ENCODE measurements at places on chromosomes 4 and X. TPM values are rescaled to one million over a fixed set of nuclear protein-coding genes. Genes with fewer than 3 reads are reported as not detected.

DNA sequence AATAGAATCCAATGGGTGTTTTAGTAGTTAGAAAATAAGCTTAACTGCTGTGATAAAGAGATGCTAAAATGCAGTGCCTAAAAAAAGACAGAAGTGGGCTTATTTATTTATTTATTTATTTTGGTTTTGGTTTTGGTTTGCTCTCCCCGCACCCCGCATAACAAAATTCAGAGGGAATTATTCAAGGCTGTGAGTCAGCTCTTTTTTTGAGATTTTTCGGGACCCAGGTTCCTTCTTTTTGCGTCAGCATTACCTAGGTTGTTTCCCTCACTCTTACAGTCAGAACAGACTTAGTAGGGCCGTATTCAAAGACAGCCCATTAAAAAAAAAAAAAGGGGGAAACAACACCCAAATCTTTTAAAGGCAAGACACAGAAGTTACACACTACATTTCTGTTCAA is 1495.5 kb upstream of the ADGRL3 start:
- DNase-seq = peak; percentile 75

DNA sequence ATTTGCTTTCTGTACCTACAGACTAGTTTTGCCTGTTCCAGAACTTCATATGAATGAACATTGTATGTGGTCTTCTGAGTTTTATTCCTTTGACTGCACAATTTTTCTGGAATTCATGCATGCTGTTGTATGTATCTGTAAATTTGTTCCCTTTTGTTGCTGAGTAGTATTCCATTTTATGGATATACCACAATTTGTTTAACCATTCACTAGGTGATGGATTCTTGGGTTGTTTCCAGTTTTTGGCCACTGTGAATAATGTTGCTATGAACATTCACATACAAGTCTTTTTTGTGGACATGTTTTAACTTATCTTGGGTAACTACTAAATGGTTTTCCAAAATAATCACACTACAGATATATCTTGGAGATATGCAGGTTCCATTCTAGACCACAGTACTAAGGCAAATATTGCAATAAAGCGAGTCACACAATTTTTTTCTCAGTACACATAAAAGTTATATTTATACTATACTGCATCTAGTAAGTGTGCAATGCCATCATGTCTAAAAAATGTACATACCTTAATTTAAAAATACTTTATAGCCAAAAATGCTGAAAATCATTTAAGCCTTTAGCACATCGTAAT is 58.7 kb downstream of the TSPAN5 start:
- no peak for DNase-seq

TCEAL6 gene
- total RNA-seq = not detected

DNA sequence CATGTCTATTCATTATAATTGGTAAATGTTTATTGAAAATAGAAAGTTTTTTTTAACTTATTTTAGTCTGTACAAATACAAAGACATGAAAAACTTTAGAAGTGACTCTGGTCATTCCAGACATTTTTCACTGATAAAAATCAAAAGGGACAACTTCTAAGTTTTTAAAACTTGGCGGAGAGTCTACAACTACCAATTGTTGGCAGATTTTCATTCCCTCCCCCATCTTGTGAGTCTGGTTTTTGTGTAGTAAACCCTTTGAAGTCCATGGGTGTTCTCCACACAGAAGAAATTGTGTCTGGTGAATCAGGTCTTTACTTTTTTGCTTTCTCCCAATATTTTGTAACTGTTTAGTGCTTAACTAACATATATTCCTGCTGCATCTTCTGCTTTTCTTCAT is 336.5 kb downstream of the PDGFC start:
- no peak for DNase-seq

DNA sequence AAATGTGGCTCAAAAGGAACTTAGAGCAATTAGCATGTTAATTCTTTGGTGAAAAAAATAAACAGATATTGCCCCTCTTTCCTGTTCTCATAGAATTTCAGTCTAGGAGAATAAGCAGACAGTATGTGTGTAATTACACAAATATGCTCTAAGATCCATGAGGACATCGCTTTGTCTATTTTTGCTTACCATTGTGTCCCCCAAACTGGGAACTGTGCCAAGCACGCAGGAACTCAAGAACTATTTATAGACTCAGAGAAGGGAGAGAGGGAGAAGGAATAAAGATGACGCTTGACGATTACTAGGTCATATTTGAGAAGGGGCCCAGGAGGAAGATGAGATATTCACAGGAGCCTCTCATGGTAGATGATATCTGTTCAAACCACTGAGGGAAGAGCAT is 692.6 kb downstream of the RAB28 start:
- no peak for DNase-seq

DNA sequence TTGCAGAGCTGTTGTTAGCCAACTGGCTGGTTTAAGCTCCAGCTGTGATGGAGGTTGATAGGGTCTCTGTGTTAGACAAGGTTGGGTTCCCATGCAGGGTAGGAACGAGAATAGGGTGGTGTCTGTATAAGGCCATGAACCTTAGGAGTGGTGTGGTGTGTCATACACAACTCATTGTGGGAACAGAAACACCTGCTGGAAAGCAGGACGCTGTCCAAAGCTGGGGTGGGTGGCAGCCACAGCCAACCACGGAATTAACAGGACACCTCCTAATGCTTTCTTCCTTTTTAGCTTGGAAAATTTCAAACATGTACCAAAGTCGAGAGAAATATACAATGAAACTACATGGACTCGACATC is 94.4 kb downstream of the ARHGAP10 start:
- DNase-seq = no peak

DNA sequence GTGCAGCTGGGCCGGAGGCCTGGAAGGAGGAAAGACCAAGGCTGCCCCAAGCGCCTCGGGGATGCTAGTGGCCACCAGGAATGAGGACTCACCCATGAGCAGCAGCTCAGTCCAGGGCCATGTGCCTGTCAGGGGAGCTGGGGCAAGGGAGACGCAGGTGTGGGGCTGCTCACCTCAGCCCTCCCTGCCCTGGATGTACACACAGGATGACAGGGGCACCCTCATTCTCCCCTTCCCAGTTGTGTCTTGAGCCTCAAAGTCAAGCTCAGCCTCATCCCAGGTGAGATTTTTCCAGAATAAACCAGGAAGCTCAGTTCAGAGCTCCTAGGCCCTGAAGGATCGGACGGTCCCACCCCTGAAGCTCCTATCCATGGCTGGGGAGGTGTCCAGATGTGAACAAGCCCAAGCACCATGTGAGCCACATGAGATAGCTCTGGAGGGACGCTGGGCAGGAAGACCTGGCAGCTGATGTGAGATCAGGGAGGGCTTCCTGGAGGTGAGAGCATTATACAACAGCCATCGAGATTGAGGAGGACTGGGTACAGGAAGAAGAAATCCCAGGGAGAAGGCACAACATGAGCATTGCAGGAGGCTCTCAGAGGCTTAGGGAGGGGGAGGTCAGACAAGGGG is 23.0 kb downstream of the HTRA3 start:
- DNase-seq = no peak

- DNase-seq = no peak
Observed at GRCh38 chr4:7878323-7878722, 61.3 kb downstream of the AFAP1 start.

DNA sequence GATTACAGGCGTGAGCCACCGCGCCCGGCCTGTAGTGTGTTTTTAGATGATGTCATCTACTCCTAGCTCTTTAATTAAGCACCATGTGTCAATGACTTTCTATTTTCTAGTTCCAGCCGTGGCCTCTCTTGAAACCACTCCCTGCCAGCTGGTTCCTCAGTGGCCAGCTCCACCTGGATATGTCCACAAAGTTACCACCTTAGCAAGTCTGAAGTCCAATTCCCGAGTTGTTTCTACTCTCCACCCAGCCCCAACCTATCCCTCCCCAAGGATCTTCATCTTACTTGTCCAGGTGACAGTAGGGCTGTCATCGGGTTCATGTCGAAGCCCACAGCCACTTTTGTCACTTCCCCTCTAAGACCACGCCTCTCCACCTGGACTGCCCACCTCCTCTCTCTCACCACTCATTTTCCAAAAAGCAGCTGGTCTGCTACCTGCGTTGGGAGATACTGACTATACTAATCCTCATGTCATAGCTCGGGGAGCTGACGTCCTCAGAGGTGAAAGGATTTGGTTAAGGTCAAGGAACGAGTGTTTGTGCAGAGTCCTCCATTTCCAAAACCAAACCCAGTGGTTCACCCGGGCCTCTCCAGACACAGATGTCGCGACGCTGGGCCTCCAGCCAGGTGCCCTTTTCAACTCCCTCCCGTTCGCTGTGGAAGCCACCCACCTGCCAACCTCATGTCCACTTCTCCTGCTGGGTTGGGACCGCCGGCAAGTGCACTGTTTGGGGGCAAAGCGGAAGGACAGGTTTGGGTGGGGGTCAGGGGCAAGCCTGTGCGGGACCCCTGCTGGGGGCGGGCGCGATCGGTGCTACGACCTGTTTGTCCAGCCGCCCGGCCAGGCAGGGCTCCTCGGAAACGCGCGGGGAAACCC is 704 bp downstream of the FAM3A start:
- DNase-seq = peak; percentile 34

GRCh38 chr4:154559494-154560418 is 3.1 kb upstream of the FGB start:
- peak; percentile 71 for DNase-seq

WDR19 gene
- total RNA-seq = 13.2 TPM

GRCh38 chrX:13369256-13370030 is 49.6 kb upstream of the ATXN3L start:
- no peak for DNase-seq

GRCh38 chr4:171376724-171377123 is 436.5 kb upstream of the GALNTL6 start:
- no peak for DNase-seq

APLN gene
- not detected for total RNA-seq

All from hematopoietic multipotent progenitor cell (in vitro differentiated cells).